Progenitor cell of endocrine pancreas (in vitro differentiated cells): ENCODE measurements at places on chromosomes 1 and 21.
A peak's percentile ranks its signal among the peaks of the same experiment; 100 is the strongest.

DNA sequence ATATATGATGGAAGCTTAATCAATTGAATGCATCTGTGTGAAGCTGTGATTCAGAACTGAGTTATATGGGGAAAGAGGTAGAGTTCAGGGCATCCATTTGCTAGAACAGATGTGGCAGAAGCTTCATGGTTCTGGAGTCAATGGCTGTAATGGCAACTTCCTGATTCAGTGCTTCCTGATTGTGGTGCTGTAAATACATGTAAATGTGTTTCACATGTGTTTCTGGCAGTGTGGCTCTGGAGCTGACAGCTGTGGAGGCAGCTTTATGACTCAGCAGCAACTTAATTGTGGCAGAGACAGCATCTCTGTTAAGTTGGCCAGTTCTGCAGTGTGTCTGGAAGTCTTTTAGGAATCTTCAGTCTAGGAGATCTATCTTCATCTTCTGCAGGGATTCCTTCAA, 226.6 kb upstream of the ZRANB2 start:
- DNase-seq = no peak

DNA sequence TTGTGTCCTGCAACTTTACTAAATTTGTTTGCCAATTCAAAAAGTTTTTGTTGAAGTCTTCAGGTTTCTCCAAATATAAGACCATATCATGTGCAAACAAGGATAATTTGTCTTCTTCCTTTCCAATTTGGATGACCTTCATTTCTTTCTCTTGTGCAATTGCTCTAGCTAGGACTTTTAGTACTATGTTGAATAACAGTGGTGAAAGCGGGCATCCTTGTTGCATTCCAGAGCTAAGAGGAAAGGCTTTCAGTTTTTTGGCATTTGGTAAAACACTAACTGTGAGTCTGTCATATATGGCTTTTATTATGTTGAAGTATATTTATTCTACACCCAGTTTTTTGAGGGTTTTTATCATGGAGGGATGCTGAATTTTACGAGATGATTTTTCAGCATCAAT, 630.0 kb upstream of the ADGRL2 start:
- no peak for DNase-seq

- DNase-seq = no peak
Measured at GRCh38 chr1:7103361-7103782, 318.1 kb downstream of the CAMTA1 start.

DNA sequence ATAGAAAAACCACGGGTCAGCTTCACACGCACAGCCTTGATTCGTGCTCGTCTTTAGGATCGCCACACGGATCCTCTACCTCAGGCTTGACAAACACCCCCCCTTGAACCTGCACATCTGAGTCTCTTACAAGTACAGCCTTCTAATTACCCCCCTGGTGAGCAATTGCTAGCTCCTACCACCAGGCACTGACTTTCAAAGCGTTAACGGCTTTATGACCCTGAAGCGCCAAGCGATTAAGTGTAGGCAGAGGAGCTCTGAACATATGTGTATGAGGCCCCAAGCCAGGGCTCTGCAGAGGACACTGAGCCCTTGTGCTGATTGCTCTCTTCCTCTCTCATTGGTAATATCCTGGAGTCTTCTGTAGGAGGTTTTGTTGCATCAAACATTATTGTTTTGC, 55.7 kb upstream of the EPHA8 start:
- no peak for DNase-seq

DNA sequence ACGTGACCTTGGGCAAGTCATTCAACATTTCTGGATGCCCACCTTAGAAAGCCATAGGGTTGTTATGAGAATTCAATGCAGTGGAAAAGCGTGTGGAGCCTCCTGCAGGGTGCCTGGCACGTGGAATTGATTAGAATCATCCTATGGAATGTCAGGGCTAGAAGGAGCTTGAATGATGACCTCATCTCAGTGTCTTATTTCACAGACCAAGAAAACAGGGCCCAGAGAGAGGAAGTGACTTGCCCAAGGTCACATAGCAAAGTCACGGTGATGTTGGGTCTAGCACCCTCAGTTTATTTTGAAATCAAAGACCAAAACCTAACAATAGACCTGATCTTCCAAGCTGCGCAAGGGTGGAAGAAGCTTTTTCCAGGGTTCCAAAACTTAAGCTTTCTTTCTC, 6.0 kb downstream of the TRABD2B start:
- no peak for DNase-seq

- DNase-seq = no peak
Measured at GRCh38 chr1:87794788-87795614, 466.3 kb downstream of the LMO4 start.

DNA sequence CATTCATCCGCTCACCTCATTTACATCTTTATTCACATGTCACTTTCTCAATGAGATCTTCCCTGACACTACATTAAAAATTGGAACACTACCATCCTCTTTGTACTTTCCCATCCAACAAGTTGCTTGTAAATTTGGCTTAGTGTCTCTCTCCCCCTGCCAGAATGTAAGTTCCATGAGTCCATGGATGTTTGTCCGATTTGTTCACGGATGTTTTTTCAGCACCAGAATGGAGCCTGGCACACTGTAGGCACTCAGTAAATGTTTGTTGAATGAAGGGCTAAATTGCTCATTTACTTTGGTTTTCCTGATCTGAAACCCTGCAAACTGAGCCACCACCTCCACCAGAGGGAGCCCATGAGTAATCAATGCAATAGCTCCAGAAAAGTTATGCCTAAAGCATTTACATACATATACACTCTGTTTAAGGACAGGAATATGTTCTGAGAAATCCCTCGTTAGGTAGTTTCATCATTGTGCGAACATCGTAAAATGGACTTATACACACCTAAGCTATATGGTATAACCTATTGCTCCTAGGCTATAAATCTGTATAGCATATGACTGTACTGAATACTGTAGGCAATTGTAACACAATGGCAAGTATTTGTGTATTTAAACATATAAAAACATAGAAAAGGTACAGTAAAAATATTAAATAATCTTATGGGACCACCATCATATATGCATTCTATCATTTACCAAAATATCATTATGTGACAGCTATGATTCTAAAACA, 2.8 kb upstream of the EYA3 start:
- DNase-seq = peak; percentile 44

GRCh38 chr1:233245191-233245765, 50.2 kb downstream of the PCNX2 start:
- no peak for DNase-seq

DNA sequence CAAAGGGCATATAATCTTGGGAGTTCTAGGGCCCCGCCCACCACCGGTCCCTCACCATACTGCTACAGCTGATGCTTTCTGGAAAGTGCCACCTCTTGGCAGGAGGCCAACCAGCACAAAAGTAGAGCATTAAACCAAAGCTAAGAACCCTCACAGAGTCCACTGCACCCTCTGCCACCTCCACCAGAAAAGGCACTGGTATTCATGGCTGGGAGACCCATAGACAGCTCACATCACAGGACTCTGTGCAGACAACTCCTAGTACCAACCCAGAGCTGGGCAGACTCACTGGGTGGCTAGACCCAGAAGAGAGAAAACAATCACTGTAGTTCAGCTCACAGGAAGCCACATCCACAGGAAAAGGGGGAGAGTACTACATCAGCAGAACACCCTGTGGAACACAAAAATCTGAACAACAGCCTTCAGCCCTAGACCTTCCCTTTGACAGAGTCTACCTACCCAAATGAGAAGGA, 10.8 kb downstream of the THEM4 start:
- DNase-seq = no peak

- DNase-seq = no peak
Measured at GRCh38 chr1:162215902-162216301, 146.4 kb downstream of the NOS1AP start.

GRCh38 chr1:12076425-12077005, 13.4 kb downstream of the TNFRSF8 start:
- DNase-seq = no peak

DNA sequence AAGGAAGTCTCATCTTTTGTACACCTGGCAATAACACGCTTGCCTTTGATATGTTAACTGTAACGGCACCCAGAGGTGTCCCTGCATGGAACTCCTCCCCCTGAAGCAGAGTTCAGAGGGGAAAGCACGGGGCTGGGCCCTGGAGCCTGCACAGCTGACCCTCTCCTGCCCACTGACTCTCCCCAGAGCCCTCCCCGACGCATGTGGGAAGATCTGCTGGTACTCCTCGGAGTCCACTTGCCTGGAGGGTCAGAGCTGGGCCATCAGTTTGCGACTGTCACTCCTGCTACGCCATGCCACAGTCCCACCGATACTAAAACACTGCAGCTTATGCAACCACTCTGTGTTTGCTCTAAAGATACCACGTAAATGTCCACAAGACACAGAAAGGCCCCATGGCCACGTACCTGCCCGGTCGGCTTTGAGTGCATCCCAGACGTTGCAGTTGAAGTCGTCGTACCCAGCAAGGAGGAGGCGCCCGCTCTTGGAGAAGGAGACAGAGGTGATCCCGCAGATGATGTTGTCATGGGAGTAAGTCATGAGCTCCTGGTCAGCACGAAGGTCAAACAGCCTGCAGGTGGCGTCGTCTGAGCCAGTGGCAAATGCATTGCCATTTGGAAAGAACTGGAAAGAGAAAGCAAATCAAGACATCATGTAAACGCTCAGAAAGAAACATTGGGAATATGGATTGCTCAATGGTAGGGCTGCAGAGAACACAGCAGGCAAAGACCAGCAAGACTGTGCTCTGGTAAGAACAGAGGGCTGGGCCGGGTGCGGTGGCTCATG, 10.6 kb upstream of the NADK start:
- no peak for DNase-seq

- DNase-seq = no peak
Measured at GRCh38 chr1:206001476-206001888, 1.7 kb downstream of the RAB7B start.

DNA sequence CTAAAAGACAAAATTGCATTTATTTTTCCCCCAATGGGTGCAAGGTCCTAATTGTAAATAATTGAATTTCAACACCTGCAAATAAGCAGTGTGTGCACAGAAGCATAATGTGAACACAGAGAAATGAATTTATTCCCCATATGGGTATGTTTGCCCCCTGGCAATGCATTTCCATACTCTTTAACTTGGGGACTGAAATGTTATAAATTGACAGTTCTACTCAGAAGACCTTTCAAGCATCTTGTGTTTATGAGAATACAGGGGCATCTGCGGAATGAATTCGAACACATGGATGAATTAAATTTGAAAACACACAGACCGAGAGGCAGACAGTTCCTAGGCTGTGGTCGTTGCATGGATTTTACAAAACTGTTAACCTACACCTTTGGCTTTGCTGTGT, 3.5 kb downstream of the PBX1 start:
- DNase-seq = no peak

- peak; percentile 38 for DNase-seq
Measured at GRCh38 chr21:33403786-33404585, 773 bp downstream of the IFNGR2 start.

GRCh38 chr1:208219659-208220282, 24.4 kb downstream of the PLXNA2 start:
- DNase-seq = no peak
